Cardiac fibroblast (primary cell): ENCODE measurements at places on chromosomes 2 and 18.

DNA sequence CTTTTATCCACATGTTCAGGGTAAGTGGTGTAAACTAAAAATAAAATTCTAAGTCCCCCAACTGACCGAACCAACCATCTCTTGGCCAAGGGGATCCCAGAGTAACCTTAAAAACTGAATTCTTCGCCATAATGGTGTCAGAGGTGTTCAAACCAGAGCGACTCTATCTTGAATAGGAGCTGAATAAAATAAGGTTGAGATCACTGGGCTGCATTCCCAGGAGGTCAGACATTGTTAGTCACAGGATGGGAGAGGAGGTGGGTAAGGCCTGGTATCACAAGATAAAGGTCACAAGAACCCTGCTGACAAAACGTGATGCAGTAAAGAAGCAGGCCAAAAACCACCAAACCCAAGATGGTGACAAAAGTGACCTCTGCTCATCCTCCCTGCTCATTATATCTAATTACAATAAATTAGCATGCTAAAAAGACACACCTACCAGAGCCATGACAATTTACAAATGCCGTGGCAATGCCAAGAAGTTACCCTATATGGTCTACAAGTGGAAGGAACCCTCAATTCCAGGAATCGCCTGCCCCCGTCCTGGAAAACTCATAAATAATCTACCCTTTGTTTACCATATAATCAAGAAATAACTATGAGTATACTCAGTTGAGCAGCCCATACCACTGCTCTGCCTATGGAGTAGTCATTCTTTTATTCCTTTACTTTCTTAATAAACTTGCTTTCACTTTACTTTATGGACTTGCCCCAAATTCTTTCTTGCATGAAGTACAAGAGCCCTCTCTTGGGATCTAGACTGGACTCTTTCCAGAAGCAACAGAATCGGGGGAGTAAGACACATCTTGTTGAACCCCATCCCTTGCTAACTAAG lies 302.4 kb downstream of the STK39 start:
- DNase-seq = peak; percentile 44

DNA sequence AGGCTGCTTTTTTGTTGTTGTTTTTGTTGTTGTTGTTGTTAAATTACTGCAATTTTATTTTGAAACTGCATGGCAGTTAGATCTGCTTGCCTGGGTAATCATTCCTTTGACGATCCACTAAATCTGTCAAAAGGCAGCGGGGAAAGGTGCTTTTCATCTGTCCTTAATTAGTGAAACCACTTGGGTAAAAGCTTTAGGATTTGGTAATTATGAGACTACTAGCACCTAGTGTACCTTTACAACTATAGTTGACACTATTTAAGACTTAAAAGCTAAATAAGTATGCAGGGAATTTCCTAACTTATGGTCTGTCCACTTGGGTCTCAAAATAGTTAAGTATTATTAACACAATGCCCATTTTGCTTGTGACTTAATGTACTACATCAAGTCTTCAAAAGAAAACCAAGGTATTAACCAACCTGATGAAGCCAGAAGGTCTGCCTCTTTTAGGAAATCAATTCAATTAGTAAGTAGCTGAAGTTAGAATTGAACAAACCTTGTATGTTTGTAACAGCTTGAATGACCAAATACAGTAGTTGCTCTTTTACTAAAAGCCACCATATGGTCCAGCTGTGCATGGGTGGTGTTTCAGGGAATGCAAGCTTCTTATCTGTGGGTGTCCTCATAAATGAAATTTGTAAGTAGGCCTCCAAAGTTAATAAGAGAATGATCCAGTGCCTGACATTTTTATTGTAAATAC lies 44.8 kb downstream of the NAB1 start:
- DNase-seq = no peak

DNA sequence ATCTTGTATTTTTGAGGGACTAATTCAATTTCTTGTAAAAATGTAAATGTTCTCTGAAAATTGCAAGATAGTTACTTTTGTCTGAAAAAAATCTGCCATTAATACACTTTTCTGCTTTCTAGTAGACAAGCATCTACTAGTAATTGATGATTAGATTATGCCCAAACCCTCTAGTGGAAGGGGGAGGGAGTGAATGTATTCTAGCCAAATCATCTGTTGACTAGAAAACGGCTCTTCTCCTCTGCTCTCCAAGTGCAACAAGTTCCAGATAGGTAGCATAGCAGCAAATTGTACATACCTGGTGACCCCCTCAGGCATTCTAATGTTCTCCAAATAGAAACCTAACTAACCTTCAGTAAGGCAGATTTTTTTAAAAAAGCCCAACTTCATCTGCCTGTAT lies 58.6 kb downstream of the RELCH start:
- DNase-seq = no peak

- no peak for DNase-seq
These were observed 5.5 kb upstream of the TMEM214 start for GRCh38 chr2:27027211-27027651.

- DNase-seq = no peak
These were observed 5.0 kb upstream of the GGCX start for GRCh38 chr2:85566265-85566664.

- DNase-seq = peak; percentile 57
These were observed 16.8 kb downstream of the AP1S3 start for GRCh38 chr2:223820549-223820948.

GRCh38 chr2:70823249-70823648 lies 2.9 kb upstream of the CLEC4F start:
- no peak for DNase-seq
